Frontal cortex (tissue), 4 donors: ENCODE measurements at places on chromosomes 4 and X.

DNA sequence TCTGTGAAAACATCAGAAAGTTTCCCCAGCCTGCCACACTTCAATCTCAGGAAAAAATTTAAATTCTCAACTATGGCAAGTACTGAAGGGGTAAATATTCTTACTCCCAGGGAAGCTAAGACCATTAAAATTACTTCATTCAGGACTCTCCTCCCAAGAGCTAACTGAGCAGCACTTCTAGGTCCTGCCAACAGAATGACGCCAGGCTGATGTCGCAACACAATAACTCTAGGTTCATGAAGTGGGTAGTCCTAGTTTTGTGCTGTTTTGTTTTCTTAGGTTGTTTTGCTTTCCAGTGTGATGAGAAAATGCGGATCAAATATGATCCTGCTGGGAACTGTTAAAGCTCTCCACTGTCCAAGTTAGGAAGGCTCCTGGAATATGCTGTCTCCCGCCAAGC, 180.0 kb downstream of the NKX6-1 start:
- DNase-seq: no peak

DNA sequence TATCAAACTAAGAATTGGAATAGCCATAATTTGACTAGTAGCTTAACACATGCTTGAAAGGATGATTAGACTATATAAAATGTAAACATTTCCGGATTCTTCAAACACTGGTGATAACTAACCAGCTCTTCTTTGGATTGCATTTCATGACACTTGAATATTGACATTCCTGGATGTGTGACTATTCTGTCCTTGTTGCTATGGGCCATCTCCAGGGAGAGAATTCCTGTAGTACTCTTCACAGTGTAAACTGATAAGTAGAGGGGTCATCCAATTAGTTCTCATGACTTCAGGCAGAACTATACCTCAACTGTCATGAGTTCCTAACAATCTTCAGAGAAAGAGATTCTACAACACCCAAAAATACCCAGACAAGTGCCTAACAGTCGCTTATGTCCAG, 1026.7 kb upstream of the TENM3 start:
- DNase-seq: no peak

DNA sequence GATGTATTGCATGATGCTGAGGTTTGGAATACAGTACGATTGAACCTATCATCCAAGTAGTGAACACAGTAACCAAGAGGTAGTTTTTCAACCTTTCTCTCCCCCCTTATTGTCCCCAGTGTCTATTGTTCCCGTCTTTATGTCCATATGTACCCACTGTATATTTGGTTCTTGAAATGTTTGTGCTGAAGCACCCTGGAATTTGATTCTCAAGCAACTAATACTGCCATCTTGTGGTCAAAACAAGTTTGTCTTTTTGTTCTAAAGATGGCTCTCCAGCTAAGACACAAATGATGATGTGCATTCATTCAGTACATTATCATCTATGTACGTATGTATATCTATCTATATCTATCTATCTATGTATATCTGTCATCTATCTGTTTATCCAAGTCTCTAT, 33.5 kb upstream of the DCX start:
- no peak for DNase-seq

GRCh38 chrX:133645256-133645655, 230.0 kb upstream of the GPC4 start:
- DNase-seq: no peak

GRCh38 chr4:152064753-152065152, 303.9 kb upstream of the GATB start:
- DNase-seq: no peak
